ENCODE measurements at places on chromosomes 16 and 17.

- DNase-seq, result no peak
Observed at GRCh38 chr17:17751489-17752088, 70.3 kb downstream of the RAI1 start.

DNA sequence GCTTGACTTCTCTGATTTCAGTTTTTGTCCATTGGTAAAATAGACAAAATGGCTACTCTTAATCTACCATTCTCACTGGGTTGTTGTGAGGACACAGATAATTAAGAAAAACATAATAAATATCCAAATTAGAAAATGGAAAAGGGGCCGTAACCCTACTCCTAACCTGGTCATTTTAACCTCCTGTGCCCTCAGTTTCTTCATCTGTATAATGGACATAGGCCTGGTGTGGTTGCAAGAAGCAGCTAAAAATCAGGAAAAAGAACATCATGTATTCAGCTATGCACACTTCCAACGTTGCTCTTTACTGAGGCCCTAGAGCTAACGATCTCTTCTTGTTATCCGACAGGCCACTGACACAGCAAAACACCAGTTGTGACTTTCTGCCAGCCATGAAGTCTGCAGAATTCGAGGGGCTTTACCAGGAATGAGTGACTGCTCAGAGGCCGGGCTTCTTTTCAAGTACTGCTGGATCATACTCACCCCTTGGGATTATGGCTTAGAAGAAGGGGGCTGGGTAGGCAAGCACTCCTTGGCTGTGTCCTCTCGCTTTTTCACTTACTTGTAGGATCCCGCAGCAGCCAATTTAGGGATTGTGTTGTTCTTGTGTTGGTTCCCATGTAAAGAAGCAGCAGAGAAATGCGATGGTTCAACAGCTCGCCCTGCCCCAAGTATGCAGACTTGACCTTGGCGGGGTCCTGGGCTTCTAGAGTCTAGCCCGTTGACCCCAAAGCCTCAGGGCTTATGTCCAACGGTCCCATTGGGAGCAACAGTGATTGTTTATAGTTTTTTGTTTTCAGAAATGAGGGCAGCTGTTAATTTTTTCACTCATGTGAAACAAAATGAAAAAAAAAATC is 20.9 kb downstream of the LDAF1 start:
- DNase-seq, result no peak

- no peak for DNase-seq
Observed at GRCh38 chr17:4487820-4488716, 10.6 kb upstream of the SPNS2 start.

- no peak for DNase-seq
Observed at GRCh38 chr17:35898283-35899070, 18.3 kb upstream of the CCL5 start.

- no peak for DNase-seq
Observed at GRCh38 chr17:48586355-48587258, 3.4 kb downstream of the HOXB3 start.

DNA sequence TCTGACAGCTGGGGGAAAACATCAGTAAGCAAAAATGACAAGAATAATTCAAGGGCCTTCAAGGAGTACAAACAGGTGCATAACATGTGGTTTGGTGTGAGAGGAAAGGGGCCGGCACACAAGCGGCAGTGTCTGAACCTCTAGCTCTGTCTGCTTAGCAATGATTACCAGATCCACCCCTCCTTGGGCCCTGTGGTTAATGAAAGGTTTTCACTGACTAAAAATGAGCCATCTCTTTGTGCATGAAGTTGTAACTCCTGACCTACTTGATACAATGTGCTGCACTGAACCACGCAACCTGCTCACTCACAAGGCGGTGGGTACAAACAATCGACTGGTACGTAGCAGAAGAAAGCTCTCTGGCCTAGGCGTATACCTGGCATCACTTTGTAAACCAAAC is 15.1 kb downstream of the FAM117A start:
- no peak for DNase-seq

DNA sequence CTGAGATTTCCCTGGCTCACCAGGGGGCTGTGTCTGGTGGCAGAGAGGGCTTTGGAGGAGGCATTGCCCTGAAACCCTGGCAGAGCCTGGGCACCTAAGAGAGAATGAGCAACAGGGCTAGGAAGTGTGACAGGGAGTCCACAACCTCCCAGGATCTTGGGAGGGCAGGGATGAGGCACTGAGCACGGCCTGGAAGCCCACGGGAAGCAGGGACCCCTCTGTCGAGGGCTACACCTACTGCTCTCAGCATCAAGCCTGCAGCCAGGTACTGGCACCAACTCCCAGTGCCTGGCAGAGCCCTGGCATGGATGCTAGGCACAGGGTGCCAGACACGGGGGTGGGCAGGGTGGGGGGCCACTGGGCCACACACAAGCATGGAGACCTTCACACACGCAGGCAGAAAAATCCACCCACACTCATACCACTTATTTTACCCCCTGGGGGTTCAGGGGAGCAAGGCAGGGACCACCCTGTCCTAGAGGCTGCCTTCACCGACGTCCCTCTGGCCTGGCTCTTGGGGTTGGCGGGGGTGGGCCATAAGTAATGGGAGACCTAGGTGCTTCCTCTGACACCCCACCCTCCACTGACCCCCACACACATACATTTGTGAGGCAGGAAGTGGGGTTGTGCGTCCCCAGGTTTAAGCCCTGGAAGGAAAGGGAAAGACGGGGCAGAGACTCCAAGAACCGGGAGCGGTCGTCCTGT is 970 bp upstream of the HSD11B2 start:
- DNase-seq, result no peak

GRCh38 chr16:71542377-71542776 is 16.2 kb downstream of the CHST4 start:
- no peak for DNase-seq

DNA sequence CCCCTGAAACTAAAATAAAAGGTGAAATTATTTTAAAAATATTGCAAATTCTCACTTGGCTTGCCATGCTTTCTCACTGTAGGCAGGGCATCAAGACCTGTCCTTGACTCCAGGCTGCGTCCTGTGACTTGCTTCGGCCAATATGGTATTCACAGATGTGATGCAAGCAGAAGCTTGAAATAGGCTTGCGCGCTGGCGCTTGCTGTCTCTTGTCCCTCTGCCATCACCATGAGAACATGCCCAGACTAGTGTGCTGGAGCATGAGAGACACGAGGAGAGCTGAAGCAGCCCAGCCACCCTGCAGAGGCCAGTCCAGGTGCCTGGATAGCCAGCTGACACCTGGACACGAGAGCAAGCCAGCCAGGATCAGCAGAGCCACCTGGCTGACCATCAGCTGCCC is 21.8 kb upstream of the ZKSCAN2 start:
- DNase-seq, result no peak

DNA sequence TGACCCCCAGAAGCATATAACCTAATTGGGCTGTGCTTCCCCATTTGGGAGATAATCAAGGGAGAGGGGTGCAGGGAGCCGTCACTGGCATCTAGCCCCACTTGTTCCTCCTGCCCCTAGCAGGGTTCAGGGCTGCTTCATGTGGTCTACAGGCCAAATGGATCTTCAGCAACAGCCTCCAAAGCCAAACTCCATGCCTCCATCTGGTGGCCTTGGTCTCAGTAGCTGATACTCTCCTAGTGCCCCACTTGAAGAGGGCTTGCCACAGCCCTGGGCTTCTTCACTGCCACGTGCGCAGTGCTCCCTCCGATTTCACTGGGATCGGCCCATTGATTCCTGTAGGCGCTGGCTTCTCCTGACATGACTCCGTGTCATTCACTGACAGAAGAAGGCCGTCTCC is 24.6 kb downstream of the LYRM9 start:
- no peak for DNase-seq

DNA sequence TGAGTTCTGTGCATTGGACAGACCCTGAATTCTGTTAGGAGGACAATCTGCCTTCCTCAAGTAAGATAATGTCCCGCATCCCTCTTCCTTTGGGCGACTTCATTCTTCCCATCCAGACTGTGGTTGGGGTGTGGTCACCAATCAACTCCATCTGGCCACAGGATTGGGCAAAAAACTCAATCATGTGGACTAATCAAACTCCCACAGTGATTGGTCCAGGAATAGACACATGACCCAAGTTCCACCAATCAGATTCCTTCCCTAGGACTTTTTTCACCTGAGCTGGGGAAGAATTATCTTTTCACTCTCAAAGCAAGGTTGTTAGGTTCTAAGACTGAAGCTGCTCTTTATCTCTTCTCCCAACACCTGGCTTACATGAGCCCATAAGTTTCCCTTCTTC is 13.2 kb upstream of the NKD1 start:
- no peak for DNase-seq

DNA sequence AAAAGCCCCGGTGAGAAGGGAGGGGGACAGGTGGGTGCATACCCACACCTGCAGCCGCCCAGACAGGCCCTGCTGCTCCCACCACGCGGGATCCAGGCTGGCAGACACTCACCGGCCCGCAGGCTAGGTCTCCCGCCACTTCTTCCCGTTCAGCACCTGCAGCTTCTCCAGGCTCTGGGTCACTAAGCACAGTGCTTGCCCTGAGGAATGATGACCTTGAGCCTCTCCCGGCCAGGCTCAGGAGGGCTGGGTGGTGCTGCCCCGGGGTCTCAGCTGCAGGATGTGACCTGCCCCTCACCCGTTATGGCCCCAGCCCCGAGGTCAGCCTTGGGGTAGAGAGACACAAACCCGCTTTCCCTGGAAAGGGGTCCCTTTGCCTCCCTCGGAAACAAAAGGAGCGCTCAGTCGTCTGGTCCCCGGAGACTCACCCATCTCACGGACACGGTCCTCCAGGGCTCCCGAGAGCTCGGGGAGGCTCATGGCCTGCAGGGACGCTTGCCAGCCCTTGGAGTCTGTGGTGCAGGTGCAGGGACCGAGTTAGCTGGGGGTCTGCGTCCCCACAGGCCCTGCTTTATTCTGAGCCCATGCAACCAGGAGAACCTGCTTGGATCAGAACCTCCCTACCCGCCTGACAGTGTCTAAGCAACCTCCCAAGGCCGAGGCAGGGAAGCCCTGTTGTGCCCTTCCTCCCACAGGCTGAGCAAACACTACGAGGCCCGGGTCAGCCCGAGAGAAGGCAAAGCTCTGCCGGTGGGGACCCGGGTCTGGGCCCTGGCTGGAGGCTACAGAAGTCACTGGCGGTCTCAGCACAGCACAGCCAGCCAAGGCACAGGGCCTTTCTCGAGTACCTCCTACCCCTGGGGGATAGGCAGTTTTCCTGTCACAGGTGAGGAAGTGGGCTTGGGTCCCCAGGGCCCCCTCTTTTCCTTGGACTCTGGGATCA is 3.8 kb downstream of the NUDT16L1 start:
- DNase-seq, result no peak

DNA sequence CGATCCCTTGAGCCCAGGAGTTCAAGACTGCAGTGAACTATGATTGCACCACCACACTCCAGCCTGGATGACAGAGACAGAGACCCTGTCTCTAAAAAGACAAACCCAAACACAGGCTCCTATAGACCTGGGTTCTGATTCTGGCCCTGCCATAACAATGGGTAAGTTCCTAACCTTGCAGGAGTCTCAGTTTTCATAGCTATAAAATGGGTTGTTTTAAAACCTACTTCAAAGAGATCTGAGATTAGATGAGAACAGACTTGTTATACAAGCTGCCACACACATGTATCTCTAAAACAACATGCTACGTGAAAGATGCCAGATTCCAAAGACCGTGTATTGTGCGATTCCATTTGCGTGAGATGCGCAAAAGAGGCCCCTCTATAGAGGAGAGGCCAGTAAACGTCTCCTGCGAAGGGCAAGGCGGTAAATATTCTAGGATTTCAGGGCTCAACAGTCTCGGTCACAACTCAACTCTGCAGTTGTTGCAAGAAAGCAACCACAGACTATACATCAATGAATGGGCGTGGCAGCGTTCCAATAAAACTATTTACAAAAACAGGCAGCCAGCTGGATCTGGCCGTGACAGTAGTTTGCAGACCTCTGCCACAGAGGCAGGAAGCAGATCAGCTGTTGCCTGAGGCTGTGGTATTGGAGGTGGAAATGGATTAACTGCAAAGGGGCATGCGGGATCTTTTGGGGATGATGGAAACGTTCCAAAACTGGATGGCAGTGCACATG is 5.9 kb downstream of the CORO7 start:
- DNase-seq, result peak; percentile 79

DNA sequence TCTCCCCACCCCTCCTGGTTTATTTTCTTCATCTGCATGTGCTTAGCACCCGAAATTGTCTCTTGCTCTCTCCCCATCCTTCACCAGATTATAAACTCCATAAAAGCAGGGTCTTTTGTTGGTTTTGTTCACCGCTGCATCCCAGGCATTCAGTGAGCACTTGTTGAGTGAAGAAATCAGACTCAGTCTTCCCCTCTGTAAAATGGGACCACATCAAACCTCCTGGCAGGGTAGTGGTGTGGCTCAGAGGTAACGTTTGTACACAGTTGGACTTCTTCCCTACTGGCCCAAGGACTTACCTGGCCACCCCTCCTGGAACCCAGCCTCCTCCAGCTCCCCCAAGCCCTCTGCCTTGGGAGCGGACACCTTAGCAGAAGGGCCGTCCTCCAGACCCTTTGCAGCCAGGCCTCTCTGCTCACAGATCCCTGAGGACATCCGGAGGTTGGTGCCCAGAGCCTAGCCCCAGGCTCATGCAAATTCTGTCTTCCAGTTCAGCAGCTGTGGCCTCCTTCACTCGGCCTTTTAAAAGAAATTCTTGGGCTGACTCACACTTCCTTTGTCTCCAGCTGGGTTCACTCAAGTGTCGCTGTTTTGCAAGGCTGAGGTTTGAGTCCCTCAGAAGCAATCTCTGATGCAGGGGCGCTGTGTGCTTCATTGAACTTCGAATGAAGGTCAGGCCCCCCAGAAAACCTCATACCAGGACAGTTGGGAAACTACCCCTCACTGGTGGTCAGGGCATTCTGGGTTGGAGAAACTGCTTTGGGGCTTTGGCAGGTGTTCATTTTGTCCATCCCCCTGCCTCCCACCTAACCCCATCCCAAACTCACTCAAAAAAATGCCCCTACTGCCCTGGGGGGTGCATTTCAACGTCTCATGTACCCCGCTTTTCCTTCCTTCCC is 16.8 kb upstream of the RMI2 start:
- DNase-seq, result peak; percentile 65

DNA sequence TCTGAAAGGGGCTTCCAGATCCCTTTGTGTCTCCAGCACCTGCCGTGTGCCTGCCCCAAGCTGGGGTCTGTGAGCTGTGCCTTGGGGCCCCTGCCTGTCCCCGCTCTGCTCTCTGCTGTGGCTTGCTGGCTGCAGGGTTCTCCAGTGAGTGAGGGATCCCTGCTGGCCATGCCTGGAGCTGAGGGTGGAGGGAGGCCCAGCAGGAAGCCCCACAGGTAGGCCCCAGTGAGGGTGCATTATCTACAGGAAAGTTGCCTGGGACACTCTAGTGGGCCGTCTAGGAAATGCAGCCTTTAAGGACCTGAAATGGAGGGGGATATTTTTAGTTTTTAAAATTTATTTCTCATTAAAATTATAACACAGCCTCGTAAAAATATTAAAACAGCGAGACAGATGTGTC is 50.9 kb downstream of the JPH3 start:
- no peak for DNase-seq

Data from hindlimb muscle (tissue), 1 donor.